ENCODE measurements at places on chromosomes 5 and 9.

- ATAC-seq: no peak
Observed at GRCh38 chr5:114185274-114185673, 176.6 kb upstream of the KCNN2 start.

- no peak for ATAC-seq
Observed at GRCh38 chr9:30289435-30289834, 2095.0 kb upstream of the ACO1 start.

GRCh38 chr9:5455181-5455580 is 4.8 kb downstream of the CD274 start:
- peak; percentile 70 for ATAC-seq

- peak; percentile 91 for ATAC-seq
Observed at GRCh38 chr5:133245191-133246052, 193.6 kb downstream of the HSPA4 start.

GRCh38 chr9:73132034-73132776 is 19.5 kb upstream of the ANXA1 start:
- peak; percentile 89 for ATAC-seq

GRCh38 chr5:143582869-143583268 is 179.4 kb upstream of the NR3C1 start:
- ATAC-seq: peak; percentile 13

DNA sequence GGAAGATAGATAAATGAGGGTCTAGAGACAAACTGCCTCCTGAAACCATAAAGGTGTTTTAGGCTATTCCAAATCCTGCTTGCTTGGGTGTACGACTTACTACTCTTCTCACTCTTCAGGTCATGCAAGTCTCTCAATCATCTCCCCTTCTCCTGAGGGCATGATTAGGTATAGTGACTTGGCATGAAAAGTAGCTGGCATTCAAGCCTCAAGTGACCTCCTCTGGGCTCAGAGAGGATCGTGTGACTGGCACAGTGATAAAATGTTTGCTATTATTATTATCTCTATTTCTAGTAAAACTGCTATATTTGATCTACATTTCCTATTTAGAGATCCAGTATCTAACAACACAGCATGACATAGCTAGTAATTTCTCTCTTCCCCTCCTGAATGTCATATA is 494.8 kb downstream of the SPOCK1 start:
- ATAC-seq: no peak

GRCh38 chr5:154367101-154367500 is 78.7 kb upstream of the SAP30L start:
- ATAC-seq: peak; percentile 82

GRCh38 chr9:3018691-3019230 is 174.9 kb upstream of the PUM3 start:
- no peak for ATAC-seq

- no peak for ATAC-seq
Observed at GRCh38 chr9:75845806-75846205, 44.7 kb upstream of the PCSK5 start.

GRCh38 chr5:59893429-59894227 is at the start of gene PDE4D:
PDE4D (minus strand) TSS chr5:59893726.
- no peak for ATAC-seq

DNA sequence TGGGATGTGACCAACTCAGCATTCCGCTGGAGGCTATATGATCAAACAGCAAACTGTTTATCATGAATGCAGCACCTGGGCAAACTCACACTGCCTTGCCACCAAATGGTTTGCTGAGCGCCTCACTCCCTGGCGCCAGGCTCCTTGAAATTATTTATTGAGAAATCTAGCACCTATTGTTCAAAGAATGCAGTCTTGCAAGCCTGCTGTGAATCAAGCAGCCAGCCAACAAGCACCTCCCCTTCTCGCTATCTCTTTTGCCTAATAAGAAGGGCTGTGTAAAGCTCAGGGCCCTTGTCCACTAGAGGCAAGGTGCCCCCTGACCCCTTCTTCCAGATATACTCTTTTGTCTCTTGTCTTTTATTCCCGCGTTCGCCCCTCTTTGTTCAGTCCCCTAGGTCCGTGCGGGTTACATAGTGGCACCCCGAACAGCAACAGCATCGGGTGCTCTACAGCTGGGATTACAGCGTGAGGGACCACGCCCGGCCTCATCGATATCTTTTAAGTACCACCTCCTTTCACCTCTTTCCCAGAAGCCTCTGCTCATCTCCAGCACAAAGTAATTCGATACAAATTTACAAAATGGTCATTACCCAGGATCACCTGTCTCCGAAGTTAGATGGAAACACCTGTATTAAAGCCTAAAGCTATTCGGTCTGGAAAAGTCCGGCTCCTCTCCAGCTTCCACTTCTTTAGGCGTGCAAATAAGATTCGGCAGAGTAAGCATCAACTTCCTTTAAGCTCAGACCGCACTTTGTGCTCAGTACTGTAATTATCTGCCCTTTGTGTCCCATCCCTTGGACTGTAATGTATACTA is 896 bp downstream of the RIGI start:
- peak; percentile 37 for ATAC-seq

- ATAC-seq: peak; percentile 73
Observed at GRCh38 chr9:14326264-14326826, 12.4 kb upstream of the NFIB start.

DNA sequence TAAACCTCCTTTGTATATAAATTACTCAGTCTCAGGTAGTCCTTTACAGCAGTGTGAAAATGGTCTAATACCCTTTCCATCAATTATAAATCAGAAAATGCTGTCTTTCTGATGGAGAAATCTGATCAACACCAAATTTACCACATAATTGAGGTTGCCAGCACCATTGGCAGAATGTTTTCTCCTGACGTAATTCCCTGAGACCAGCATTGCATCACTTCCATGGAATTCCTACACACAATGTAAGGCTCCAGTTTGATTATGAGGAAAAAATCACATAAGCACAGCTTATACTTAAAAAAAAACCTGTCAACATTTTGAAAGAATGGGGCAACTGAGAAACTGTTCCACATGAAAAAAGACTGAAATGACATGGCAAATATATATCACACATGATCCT is 618.7 kb upstream of the CDH6 start:
- no peak for ATAC-seq

- no peak for ATAC-seq
Observed at GRCh38 chr9:69900406-69900805, 79.8 kb downstream of the CFAP95 start.

DNA sequence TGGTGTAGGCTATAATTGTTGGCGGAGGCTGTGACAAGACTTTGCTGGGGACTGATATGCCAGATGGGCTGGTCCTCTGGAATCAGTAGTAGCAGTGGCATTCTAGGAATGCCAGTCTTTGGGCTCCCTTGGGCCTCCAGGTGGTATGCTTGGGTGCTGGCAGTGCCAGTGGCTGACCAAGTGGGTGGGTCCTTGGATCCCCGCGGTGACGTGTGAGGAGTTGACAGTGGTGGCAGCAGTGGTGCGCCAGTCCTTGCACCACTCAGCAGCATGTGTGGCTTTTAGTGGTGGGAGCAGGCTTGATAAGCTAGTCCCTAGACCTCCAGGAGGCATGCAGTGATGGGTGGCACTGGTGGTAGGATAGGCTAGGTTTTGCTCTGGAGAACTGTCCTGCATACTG is 63.9 kb downstream of the UNC13B start:
- ATAC-seq: no peak

DNA sequence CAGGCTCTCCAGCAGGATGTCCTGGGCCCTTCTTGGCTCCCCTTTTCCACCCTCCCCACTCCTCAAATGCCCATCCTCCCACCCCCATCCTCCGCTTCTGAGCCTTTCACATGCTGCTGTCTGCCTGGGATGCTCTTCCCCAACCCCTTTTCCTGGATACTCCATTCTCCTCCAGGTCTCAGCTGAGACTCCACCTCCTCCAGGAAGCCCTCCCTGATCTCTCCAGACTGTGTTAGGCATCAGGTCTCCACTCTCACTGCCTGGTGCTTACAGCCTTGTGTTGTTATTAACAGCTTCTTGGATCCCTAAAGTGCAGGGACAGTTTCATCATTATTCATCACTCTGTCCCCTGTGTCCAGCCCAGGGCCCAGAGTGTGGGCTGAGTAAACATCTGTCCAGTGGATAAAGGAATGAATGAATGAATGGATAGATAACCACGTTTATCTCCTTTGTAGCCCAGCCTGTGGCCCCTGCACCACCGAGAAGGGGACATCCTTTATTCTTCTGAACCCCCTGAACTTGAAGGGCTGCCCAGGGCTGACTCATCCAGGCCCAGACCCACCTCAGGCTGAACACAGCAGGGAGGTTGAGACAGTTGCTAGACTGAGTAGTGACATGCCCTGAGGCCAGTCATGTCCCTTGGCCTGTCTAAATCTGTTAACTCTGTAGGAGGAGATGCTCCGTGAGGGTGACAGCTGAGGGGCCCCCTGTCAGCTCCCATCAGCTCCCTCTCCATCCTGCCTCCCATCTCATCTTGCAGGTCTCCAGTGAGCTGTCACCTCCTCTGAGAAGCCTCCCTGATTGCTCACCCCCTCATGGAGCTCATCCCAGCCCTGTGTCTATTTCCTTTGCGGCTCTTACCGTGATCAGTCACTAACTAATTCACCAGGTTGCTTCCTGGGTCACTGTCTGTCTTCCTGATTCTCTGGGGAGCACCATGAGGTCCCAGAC is 14.6 kb upstream of the LAMC3 start:
- ATAC-seq: no peak

DNA sequence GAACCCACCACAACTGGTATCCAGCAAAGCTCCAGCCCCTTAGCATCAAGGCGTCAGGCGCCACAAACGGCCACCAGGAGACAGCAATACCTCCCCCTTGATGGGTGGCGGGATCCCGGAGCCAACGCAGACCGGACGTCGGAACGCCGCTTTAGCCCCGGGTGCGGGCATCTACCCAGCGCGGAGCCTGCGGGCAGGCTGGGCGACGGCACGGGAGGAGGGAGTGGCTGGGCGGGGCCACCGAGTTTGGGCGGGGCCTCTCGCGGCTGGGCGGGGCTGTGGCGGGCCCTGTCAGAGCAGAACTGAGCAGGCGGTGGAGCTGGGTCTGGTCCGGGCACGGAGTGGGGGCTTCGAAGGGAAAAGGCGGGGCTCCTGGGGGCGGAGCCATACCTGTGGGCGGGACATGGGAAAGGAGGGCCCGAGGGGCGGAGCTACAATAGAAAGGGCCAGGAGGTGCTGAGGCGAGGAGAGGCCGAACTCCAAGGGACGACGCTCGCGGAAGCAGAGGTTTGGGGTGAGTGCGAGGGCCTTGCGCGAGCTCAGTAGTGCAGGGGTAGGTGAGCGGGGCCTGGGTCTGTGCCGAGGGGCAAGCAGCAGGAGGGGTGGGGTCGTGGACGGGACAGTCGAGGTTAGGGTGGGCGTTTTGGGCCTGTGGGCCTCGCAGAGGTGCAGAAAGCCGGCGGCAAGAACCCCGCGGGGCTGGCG is 40.2 kb upstream of the GARNL3 start:
- peak; percentile 71 for ATAC-seq

DNA sequence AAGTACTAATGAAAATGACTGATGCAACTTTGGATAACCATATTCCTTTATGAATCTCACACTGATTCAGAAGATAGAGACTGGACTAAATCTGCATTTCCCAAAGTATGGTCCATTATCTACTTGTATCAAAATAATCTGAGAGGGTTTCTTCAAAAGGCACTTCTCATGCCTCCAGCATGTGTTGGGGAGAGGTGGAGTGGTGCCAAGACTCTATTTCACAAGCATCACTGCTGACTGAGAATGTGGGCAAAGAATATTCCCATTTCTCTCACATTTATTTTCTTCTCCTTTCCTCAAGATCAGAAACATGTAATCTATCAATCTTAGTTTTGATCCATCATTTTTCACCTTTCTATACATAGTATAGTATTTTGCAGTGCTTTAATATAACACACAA is 135.4 kb downstream of the GABRB2 start:
- ATAC-seq: no peak

DNA sequence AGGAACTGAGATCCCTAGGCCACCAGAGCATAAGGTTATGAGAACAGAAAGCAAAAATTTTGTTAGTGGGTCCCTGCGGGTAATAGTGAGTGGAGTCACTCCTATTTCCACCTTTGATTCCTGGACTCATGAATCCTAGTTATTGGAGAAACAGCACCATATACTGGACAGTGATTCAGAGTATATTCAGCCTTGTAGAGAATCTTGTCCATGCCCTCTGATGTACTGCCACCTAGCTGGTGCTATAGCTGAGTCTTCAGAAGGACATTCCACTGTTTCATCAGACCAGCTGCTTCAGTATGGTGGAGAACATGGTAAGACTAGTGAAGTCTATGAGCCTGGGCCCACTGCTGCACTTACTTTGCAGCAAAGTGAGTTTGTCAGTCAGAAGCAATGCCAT is 25.0 kb upstream of the ITGA2 start:
- no peak for ATAC-seq
